Activated T-cell treated with anti-CD3 and anti-CD28 coated beads, Interleukin-2, amount 50 U/mL, for 72 hours (primary cell): ENCODE measurements at places on chromosomes 4 and X.

GRCh38 chr4:120105472-120105871 is 38.8 kb upstream of the MAD2L1 start:
- no peak overlapping the region for H3K27ac ChIP-seq
- no peaks in the 10 kb centered on the region for H3K36me3 ChIP-seq
- H3K4me3 ChIP-seq: no peak overlapping the region
- DNase-seq: no peak

- H3K4me1 ChIP-seq: no peaks in the 10 kb centered on the region
- no peaks in the 10 kb centered on the region for H3K36me3 ChIP-seq
- H3K27me3 ChIP-seq: peaks cover 6% of the 10 kb centered on the region
- no peak overlapping the region for H3K27ac ChIP-seq
Measured at GRCh38 chrX:120262859-120263708, 12.5 kb downstream of the ZBTB33 start.

DNA sequence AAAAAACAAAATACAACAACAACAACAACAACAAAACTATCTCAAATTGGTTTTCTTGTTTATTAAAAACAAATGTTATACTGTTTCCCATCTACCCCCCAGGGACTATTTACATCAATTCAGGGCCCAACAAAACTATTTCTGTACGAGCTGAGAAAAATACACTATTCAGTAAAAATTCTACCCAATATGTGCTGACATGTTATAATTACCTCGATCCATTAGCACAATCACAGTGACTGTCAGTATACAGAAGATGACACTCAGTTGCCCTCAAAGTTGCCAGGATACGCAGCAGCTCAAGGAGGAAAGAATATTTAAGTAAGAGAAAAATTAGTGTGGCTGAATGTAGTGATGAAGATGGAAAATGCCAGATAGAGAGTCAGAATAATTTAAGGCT is 150.1 kb downstream of the COX18 start:
- H3K4me3 ChIP-seq: no peak overlapping the region
- no peak overlapping the region for H3K27ac ChIP-seq
- DNase-seq: no peak
- H3K27me3 ChIP-seq: peaks cover 6% of the 10 kb centered on the region
- no peaks in the 10 kb centered on the region for H3K4me1 ChIP-seq
- H3K36me3 ChIP-seq: no peaks in the 10 kb centered on the region

- DNase-seq: no peak
- H3K4me3 ChIP-seq: no peak overlapping the region
- no peaks in the 10 kb centered on the region for H3K27me3 ChIP-seq
- no peaks in the 10 kb centered on the region for H3K36me3 ChIP-seq
Measured at GRCh38 chr4:94698187-94698586, 59.6 kb upstream of the BMPR1B start.

DNA sequence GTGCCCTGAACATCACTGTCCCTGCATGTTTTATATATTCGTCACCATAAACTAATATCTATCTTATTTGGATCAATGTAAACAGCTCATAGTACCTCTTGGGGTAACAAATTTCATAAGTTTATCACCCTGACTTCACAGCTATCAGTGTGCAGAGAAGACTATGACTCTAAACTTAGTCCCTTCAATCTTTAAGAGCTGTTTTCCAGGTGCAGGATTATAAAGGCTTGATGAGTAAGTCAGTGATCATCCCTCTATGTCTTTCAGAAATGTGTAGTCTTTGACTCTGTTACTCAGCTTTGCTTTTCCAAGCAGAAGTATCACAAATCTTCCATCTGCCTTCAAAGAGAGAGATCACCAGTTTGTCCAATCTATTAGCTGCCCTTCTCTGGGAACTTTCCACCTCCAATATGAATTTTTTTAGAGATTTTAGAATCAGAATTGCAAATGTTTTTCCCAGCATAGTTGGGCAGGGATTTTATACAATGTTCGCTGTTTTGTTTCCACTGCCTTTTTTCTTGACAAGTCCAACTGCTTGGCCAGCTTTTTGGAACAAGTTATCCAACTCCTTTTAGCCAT is 45.1 kb upstream of the TSPAN7 start:
- DNase-seq: no peak
- no peaks in the 10 kb centered on the region for H3K36me3 ChIP-seq
- no peak overlapping the region for H3K27ac ChIP-seq
